ENCODE measurements at places on chromosomes 13 and 19. TPM values are rescaled to one million over a fixed set of nuclear protein-coding genes. Genes with fewer than 3 reads are reported as not detected.

GRCh38 chr19:16062789-16063188 is 13.5 kb upstream of the TPM4 start:
- no peaks in the 10 kb centered on the region for H3K36me3 ChIP-seq
- H3K27me3 ChIP-seq = peaks cover 2% of the 10 kb centered on the region
- peak overlapping the region; percentile 38 for H3K27ac ChIP-seq

DNA sequence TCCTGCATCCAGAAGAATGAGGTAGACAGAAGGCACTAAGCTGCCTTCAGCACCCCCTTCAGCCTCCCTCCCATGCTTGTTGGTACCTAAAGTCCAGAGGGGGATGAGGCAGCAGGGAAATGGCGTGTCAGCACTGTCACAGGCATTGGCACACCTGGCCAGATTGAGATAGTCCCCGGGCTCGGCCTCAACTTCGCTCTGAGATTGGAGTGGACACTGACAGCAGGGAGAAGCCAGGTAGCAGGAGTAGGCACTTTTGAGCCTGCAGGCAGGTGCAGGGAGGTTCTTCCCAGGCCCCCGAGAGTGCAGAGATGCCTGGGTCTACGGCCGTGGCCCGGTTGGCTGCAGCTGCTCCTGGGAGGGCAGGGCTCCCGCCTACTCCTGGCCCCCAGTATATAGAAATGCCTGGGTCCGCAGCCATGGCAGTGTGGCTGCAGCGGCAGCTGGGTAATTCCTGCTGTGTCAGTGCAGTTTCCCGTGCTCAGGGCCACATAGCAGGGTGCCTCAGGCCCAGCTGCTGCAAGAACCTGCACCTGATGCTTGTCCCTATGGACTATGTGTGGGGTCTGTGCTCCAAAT is 160.3 kb downstream of the SLITRK6 start:
- H3K27me3 ChIP-seq = no peaks in the 10 kb centered on the region
- no peak overlapping the region for H3K4me3 ChIP-seq
- no peak overlapping the region for H3K27ac ChIP-seq
- H3K4me1 ChIP-seq = no peaks in the 10 kb centered on the region
- DNase-seq = no peak

The CLDND2 gene
- total RNA-seq = 4.8 TPM

DNA sequence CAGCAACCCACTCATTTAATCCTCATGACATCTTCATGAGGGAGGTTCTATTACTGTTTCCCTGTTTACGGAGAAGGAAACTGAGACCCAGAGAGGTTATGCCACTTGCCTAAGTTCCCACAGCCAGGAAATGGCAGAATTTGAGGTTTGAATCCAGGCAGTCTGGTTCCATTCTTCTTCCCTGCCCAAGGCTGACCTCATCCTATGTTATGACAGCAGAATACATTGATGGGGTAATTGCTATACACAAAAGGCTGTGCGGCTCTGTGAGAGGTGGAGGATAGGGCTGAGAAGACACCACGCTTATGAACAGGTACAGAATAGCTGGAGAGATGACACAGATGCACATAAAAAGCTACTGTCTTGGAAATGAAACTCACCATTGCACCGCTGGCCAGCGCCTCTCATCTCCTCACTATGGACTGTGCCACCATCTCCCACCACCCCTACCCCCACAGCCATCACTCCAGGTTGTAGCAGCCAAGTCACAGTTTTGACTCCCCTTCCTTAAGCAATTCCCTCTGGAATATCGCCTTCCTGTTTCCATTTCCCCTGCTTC is 11.5 kb downstream of the MAG start:
- no peaks in the 10 kb centered on the region for H3K27me3 ChIP-seq
- H3K4me1 ChIP-seq = no peaks in the 10 kb centered on the region
- no peaks in the 10 kb centered on the region for H3K36me3 ChIP-seq
- H3K4me3 ChIP-seq = no peak overlapping the region
- no peak overlapping the region for H3K27ac ChIP-seq

The KASH5 gene
- total RNA-seq = 2.3 TPM

The MEF2B gene
- total RNA-seq = 4.3 TPM

GRCh38 chr19:18484992-18485391 is 36.9 kb downstream of the ELL start:
- H3K4me1 ChIP-seq = peaks cover 82% of the 10 kb centered on the region
- H3K4me3 ChIP-seq = no peak overlapping the region
- H3K27ac ChIP-seq = peak overlapping the region; percentile 64
- DNase-seq = no peak

The LRRC63 gene
- total RNA-seq = 0.45 TPM

GRCh38 chr13:42363941-42364612 is 92.1 kb downstream of the AKAP11 start:
- H3K27ac ChIP-seq = no peak overlapping the region
- no peak overlapping the region for H3K4me3 ChIP-seq
- no peak for DNase-seq
- no peaks in the 10 kb centered on the region for H3K36me3 ChIP-seq
- no peaks in the 10 kb centered on the region for H3K27me3 ChIP-seq

The GPR180 gene
- 9.7 TPM for total RNA-seq

The KCNC3 gene
- 5.4 TPM for total RNA-seq

The ANKRD10 gene
- 83.9 TPM for total RNA-seq

DNA sequence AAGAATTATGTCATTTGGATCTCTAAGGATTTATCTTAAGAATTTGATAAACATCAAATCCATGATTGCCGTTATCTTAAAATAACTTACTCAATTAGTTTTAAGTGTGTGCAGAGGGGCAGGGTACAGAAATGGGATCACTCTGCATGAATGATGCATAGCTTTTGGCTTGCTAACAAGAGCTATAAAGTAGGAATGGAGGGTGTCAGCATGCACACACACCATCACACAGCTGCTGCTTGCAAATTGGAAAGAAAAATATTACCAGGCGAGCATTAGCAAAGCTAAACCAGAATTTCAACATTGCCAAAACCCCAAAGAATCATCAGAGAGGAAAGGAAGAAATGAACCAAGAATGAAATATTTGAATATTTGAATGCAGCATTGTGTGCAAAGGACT is 580.6 kb downstream of the LMO7 start:
- H3K36me3 ChIP-seq = no peaks in the 10 kb centered on the region
- no peak overlapping the region for H3K27ac ChIP-seq
- H3K27me3 ChIP-seq = no peaks in the 10 kb centered on the region
- DNase-seq = no peak

DNA sequence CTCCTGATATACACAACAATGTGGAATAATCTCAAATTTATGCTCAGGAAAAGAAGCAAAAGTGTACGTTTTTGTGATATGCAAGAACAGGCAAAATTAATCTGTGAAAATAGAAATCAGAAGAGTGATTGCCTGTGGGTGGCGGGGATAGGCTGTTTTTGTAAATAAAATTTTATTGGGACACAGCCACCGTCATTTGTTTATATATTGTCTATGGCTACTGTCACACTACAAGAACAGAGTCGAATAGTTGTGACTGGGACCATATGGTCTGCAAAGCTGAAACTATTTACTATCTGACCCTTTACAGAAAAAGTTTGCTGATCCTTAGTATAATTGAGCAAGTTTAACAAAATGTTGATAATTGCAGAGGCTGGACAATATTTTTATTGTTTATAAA is 269.5 kb upstream of the HTR2A start:
- H3K4me1 ChIP-seq = no peaks in the 10 kb centered on the region
- H3K27ac ChIP-seq = no peak overlapping the region
- DNase-seq = no peak
- no peaks in the 10 kb centered on the region for H3K27me3 ChIP-seq
- H3K4me3 ChIP-seq = no peak overlapping the region
- H3K36me3 ChIP-seq = no peaks in the 10 kb centered on the region

GRCh38 chr13:32659736-32660135 is 73.5 kb downstream of the PDS5B start:
- peaks cover 27% of the 10 kb centered on the region for H3K36me3 ChIP-seq
- H3K4me1 ChIP-seq = peaks cover 16% of the 10 kb centered on the region
- no peak for DNase-seq

- H3K36me3 ChIP-seq = no peaks in the 10 kb centered on the region
- no peak overlapping the region for H3K27ac ChIP-seq
- H3K4me3 ChIP-seq = no peak overlapping the region
- DNase-seq = no peak
- H3K27me3 ChIP-seq = peaks cover 8% of the 10 kb centered on the region
Observed at GRCh38 chr19:55336101-55336500, 3.6 kb upstream of the KMT5C start.

DNA sequence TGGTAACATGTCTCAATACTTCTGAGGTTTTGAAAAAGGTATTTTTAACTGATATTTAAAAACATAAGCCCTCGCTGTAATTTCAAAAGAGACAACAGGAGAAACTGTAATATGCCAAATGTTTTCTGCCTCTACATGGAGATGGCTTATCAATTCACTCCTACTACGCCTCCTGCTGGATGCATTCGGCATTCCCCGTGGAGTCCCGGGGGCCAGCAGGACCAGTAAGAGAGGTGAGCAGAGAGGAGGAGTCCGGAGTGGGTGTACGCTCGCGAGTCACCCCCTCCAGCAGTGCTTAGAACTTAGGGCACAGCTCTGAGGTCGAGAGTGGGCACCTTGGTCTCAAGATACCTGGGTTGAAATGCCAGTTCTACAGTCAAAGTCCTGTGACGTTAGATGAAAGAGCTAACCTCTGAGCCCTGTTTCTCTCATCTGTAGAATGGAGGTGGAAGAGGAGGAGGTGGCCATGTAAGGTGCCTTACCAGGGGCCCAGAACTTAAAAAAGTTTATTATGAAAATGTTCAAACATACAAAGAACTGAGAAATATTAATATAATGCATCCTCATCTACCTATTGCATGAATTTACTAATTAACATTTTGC is 110.2 kb downstream of the STK24 start:
- peaks cover 19% of the 10 kb centered on the region for H3K4me1 ChIP-seq
- H3K27ac ChIP-seq = peak overlapping the region; percentile 38
- no peaks in the 10 kb centered on the region for H3K27me3 ChIP-seq
- H3K36me3 ChIP-seq = peaks cover 52% of the 10 kb centered on the region

The SPINT2 gene
- 60.9 TPM for total RNA-seq

DNA sequence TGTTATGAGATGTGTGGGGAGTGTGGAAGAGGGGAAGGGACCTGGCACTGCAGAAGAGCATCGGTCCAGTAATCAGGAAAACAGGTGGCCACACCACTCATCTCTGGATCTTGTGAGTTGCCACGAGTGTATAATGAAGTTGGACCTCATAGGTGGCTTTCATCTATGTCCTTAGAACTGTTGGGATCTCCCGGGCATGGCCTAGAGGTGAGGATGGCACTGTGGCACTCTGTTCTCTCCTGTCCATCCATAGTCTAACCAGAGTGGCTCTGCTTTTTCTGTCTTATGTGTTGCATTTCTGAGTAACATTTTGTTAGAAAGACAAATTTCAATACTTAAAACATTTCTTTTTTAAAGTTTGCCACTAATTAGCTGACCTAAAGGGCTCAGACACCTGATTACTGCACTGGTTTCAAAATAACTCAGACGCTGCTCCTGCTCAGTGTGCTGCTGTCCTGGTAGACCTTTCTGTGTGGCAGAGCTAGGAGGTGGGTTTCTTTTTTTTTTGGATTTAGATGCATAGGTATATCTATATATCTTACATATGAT is 5.5 kb downstream of the CNMD start:
- H3K27me3 ChIP-seq = peaks cover 16% of the 10 kb centered on the region
- DNase-seq = no peak
- no peaks in the 10 kb centered on the region for H3K4me1 ChIP-seq

- H3K27ac ChIP-seq = peak overlapping the region; percentile 90
- DNase-seq = peak; percentile 88
- peaks cover 4% of the 10 kb centered on the region for H3K36me3 ChIP-seq
- peak overlapping the region; percentile 64 for H3K4me3 ChIP-seq
Observed at GRCh38 chr19:13099073-13099999, 3.3 kb downstream of the LYL1 start.

DNA sequence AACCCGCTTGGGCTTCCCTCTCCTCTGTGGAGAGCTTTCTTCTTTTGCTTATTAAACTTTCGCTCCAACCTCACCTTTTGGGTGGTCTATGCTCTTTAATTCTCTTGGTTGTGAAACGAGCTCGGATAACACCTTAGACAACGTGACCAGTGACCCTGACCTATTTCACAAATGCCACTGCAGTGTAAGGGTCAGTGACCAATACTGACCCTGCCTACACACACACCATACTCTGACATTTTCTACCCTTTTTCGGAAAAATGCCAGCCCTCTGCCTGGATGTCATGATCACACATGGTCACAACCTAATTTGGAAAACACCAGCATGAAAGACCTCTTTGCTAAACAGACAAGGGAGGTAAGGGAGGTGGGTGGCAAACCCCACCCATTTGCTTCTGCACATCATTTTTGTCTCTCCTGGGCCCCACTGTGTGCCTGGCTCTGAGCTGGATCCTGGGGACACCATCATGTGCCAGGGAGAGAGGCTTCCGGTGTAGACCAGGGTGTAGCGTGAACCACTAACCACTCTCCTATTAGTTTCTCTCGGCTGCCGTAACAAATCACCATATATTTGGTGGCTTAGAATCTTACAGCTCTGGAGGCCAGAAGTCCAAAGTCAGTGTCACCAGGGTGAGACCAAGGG is 9.9 kb downstream of the ETFB start:
- no peak overlapping the region for H3K4me3 ChIP-seq
- no peaks in the 10 kb centered on the region for H3K27me3 ChIP-seq
- no peak for DNase-seq
- peaks cover 26% of the 10 kb centered on the region for H3K36me3 ChIP-seq
- H3K27ac ChIP-seq = no peak overlapping the region

DNA sequence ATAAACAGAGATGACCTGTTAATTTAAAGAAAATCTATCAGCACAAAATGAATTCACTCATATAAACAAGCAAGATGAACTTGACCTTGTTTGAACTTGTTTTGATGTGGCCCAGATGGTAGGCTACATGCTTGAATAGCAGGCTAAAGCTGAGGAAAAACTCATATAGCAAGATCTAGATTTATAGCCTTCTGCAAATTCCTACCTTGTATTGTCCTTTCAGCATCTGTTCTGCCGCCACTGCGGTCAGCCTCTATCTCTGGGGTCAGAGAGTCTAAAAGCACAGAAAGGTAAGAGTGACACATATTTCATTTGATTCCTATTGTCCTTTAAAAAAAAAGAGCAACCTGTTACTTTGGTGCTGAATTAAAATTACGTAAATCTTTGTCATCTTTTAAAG is 392.1 kb downstream of the DACH1 start:
- no peak for DNase-seq
- no peaks in the 10 kb centered on the region for H3K27me3 ChIP-seq
- no peak overlapping the region for H3K27ac ChIP-seq
- no peak overlapping the region for H3K4me3 ChIP-seq

DNA sequence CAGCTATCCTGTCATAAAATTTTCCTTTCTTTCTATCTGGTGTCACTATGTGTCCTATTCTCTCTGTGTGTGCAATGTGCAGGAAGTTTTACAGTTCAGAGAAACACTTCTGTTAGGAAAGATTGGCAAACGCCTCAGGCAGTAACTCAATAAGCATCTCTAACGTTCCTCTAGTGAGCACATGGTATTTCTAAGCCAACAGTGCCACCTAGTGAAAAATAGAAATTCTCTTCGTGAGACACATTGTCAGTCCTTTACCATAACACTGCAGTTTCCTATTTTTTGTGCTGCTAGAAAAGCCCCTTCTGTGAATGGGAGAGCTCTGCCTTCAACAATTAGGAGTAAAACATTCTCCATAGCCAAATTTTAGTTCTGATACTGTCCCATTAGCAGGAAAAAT is 50.7 kb downstream of the ZNF723 start:
- no peak overlapping the region for H3K4me3 ChIP-seq
- no peak overlapping the region for H3K27ac ChIP-seq

The IGSF23 gene
- total RNA-seq = not detected

Data from activated CD4-positive, alpha-beta memory T cell treated with anti-CD3 and anti-CD28 coated beads for 36 hours (primary cell).